ENCODE measurements at places on chromosomes 3 and 15.

GRCh38 chr15:90818251-90819210 is 49.9 kb upstream of the FURIN start:
- DNase-seq, result no peak

- no peak for DNase-seq
These were observed 8.4 kb downstream of the GOLM2 start for GRCh38 chr15:44296625-44297524.

GRCh38 chr3:25184641-25185250 is 243.3 kb upstream of the RARB start:
- DNase-seq, result no peak

- no peak for DNase-seq
These were observed 23.1 kb upstream of the MTHFS start for GRCh38 chr15:79919749-79920511.

DNA sequence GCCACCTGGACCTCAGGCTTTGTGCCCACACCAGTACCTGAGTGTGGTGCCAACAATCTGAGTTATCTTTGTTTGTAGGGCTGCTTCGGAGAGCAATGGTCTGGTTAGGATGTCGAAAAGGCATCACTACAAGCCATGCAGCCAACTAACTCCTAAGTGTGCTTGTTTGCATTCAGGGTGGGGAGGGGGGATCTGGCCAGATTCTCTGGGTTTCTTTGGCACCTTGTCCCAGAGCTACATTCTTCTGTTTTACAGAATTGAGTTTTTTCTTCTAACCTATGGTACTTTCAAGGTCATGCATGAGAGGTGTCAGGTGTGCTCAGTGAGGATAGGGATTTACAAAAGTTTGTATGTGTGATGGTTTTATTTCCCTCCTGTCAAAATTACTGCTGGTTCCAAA is 391.4 kb upstream of the RARB start:
- DNase-seq, result no peak

DNA sequence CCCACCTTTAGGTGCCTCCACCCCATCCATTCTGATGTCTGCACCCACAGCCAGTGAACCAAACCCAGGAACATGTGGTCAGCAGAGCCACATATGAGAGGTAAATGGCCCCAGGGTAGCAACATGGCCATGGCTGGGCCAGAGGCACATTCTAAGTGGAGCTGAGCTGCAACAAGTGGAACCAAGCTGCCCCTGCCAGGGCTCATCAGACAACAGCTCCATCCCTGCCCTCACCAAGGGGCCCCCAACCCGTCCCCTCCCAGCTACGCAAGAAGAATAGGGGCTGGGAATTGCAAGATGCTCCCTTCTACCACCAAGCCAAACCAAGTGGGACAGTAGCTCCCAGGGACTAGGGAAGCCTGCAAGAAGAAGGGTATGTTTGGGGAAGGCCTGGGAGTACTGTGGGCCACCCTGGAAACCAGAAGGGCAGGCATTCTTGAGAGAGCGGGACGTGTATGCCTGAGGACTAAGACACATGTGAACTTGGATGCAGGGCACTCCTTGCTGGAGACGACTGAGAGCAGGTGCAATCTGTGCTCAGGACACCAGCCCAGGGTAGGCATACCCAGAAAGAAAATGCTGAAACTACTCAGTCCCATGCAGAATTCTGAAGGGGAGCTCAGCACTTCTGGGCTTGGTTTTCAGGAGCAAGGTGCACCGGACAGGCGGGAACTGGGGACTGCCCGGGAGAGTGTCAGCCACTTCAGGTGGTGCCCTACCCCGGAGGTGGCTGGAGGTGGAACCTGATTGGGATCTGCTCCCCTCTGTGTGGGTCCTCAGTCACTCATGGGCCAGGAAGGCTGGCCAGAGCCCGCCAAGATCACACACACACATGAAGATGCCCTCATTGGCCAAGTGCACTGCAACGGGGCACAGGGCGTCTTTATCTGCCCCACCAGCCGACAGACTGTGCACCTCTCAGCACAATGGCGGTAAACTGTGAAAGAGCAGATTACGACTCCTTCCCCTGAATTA is 9.5 kb downstream of the MYL3 start:
- no peak for DNase-seq

GRCh38 chr3:184820525-184820924 is 8.6 kb downstream of the VPS8 start:
- DNase-seq, result no peak

DNA sequence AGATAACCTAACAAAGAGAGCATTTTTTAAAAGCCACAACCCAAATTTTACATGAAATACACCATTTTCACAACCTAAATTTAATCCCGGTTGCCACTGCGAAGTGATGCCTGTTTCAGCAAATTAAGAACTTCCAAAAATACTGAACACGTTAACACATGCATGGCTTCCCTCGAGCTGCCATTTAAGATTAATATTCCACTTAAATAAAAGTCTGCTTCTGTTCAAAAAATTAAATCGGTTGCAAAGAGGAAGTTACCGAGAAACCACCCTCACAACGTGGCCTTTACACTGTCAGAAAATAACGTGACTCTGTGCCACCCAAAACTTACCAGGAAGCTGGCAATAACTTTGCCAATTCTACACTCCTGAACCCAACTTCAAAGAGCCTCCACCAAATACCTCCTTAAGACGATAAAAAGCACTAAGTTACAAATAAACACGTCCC is 1.2 kb downstream of the TBL1XR1 start:
- no peak for DNase-seq

DNA sequence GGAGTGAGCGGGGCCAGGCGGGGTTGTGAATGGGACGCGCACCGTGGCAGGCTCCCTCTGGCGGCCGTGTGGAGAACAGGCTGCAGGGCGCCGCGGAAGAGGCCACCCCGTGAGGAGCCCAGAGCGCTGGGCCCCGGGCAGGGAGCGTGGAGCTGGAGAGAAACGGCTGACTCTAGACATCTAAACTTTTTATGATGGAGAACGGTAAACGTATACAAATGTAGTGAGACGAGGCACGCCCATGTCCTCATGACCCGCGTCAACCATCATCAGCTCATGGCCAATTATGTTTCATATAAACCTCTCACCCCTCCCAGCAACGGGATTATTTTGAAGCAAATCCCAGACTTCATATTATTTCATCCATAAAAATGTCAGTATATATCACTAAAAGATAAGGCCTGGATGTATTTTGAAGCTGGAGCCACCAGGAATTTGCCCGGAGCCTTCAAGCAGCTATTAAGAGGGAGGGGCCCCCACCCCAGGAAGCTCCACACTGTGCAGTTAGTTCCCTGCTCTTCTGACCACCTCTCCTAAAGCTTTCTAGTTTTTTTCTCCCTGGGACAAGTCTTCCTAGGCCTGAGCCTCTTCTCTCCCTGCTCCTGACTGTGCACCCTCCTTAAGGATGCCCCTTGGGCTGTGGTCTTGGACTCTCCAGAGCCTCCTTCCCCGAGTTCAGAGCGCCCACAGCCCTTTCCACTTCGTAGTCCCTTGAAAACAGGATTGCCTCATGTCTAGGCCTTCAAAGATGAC is 149.5 kb downstream of the SMAD6 start:
- peak; percentile 53 for DNase-seq

All from stimulated activated CD8-positive, alpha-beta memory T cell treated with anti-CD3 and anti-CD28 coated beads, Interleukin-7, amount 100 ng/mL, for 4 hours (primary cell).